ENCODE measurements at places on chromosomes 4 and X.
A peak's percentile ranks its signal among the peaks of the same experiment; 100 is the strongest.

DNA sequence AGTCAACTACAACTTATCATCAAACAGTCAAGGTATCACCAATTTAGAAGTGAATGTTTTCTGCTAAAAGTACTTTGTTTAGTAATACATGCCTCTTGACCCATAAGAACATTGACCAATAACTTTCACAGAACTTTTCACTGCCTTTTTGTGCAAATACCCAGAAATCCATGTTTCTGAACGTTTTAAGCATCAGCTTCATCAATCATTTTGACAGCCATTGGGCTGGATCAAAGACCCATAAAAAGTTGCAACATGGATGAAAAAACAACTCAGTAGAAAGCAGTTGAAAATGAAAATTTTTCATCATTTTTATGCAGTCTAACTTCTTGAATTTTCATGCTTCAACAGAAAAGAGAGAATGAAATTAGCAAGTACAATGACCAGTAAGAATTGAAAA lies 466.7 kb downstream of the TRAM1L1 start:
- no peak for DNase-seq

DNA sequence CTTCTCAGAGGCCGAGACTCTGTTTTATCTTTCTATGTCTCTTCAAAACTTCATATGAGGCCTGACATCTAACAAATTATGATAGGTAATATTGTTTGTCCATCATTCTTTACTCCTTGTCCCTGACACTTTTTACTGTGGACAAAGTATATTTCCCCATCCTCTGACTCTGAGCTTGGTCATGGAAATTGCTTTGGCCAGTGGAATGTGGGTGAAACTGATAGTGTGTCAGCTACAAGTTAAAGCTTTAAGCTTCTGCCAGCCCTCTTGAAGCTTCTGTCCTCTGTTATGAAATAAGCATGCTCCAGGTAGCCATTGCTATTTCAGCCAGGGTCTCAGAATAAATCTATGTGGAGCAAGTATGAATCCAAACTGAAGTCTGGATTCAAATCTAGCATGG lies 604.6 kb downstream of the BCOR start:
- no peak for DNase-seq

DNA sequence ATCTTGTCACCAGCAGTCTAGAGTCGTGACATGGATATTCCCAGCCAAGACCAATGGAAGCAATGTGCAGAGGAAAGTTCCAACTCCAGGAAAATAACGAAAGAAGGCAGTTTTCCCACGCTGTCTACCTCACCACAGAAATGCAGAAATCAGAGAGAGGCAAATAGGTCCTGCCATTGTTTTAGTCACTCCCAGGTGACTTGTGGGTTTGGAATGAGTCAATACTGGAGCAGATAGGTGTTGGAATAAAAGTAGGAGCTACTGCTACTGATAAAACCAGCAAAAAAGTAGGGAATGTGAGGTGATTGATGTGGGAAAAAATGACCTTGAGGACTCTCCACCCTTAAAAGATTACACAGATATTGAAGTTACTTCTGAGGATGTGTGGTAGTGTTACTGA lies 72.8 kb upstream of the RAI2 start:
- no peak for DNase-seq

DNA sequence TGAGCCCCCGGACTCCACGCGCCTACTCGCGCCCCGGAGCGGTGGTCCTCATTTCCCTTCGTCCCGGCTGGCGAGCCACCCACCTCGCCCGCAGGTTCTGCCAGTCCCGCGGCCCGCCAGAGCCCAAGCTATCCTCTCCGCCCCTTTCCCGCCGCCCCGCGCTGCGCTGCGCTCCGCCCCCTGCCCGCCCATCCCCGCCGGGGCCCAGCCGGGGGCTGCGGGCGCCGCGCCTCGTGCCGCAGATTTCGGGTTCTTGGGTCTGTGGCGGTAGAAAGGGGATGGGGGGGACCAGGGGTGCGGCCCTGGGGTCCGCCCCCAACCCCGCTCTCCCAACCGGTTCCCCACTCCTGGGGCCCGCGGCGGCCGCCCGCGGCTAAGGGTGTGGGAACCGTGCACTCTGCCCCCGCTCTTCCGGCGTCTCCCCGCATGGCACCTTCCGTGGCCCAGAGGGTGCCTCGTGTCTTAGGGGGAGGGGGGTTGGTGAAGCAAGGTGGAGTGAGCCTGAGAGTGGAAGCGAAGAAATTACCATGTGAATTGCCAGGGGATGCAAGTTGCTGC lies 650.8 kb upstream of the DIPK2B start:
- peak; percentile 48 for DNase-seq

DNA sequence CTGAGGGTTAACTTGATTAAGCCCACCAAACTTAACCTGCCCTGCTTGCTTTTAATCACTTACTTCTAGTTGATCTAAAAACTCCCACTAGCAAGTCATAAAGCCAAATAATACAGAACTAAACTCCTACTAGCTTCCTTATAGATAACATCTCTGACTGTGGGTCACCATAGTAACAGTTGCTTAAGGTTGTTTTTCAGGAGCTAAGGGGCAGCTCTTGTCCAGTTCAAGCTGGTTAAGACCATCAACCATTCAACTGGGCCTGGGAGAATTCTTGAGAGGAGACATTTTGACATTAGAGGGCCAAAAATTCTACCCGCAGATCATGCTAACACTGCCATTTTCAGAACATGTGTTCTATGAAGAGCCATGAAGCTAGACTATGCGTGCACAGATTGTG lies 67.0 kb downstream of the UCHL1 start:
- DNase-seq = no peak

DNA sequence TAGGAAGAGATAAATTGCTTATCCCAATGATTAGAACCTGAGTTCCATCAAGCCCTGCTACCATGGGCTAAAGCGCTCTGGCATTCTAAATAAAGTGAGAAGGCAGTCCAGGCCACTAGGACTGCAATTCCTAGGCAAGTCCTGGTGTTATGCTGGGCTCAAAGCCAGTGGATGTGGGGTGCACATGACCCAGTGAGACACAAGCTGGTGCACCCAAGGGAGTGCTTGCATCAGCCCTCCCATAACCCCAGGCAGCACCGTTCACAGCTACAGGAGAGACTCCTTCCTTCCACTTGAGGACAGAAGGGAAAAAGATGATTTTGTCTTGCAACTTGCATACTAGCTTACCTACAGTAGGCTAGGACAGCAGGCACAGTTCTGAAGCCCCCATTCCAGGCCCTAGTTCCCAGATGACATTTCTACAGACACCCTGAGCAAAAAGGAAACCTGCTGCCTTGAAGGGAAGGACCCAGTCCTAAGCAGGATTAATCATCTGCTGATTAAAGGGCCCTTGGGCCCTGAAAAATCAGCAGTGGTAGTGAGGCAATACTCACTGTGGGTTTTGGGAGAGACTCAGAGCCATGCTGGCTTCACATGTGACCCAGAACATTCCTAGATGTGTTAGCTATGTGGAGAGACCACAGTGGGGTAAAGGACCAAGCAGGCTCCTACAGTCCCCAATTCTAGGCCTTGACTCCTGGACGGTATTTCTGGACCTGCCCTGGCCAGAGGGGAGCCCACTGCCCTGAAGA lies 77.8 kb downstream of the KLHL13 start:
- DNase-seq = no peak

DNA sequence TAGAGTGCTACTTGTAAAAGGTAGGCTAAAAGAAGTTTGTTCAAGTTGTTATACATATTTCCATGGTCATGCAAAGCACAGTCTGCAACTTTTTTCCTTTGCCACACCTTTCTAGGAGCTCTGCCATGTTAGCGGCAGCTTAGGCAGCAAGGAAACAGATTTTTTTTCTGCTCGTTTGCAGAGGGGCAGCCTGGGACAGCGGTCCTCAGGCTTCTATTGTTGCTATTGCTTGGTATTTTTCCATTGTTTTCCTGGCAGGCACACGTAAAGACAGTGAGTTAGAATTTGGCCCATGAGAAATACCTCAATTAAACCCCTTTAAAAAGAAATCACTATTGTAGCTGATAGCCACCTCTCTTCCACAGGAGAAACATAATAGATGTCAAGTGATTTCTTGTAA lies 391.4 kb downstream of the SH2D1A start:
- no peak for DNase-seq

GRCh38 chr4:109011241-109012026 lies 248.6 kb upstream of the ETNPPL start:
- DNase-seq = no peak

DNA sequence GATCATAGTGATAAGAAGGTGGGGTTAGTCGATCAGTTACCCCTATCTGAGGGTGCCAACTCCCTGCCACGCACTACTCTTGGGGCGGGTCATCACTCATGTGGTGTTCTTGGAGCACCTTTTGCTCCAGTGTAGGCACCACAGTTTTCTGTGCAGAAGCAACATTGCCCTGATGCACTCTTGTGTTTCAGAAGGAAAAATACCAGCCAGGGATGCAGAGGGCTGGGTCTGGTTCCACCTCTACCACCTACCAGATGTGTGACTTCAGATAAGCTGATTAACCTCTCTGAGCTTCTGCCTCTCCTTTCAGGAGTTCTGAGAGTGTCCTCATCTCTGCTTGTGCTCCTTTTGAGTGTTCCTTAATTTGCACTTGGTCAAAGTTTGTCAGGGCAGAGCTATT lies 29.9 kb upstream of the PROM1 start:
- DNase-seq = no peak

GRCh38 chr4:1658146-1658545 lies 26.0 kb downstream of the FAM53A start:
- no peak for DNase-seq

DNA sequence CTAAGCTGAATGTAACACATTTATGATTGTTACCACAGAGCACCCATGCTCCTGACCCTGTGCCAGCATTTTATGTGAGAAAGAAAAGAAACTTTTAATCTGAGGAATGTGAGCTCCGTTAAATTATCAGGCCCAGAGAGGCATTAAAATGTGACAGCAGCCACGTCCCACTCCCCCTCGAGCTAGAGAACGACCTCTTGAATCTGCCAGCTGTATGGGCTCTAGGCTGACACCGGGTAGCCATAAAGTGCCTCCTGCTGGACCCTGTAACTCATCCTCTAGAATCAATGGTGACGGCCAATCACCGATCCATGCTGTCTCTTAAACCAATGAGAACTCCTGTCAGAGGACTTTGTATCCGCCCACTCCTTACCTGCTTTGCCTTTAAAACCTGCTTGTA lies 110.2 kb upstream of the ADRA2C start:
- peak; percentile 68 for DNase-seq

GRCh38 chr4:6362896-6363295 lies 93.2 kb downstream of the WFS1 start:
- no peak for DNase-seq

DNA sequence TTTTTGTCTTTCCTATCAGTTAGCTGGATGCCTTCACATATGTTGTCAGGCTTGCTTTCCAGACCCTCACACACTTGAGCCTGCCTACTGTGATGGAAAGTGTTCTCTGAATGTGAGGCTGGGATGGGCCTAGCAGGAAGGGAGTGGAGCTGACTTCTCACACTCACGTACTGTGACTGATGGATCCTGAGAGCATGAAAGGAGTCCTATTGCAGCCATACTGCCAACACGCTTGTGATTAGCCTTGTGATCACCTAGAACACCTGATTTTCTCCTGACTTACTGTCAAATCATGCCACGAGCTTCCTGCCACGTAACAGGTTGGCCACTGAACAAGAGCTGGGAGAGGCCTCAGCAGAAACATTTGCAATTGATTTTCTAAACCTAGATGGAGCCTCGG lies 49.9 kb downstream of the ACOX3 start:
- DNase-seq = no peak

Data from right kidney (tissue), 9 donors.